NCI-H2171 (cell line): ENCODE measurements at places on chromosomes 1 and 21.
A peak's percentile ranks its signal among the peaks of the same experiment; 100 is the strongest.

GRCh38 chr1:166062421-166063070 lies 104.3 kb downstream of the FAM78B start:
- DNase-seq = peak; percentile 71

GRCh38 chr1:156004843-156005584 lies 15.7 kb downstream of the SSR2 start:
- no peak for DNase-seq

GRCh38 chr1:88472714-88473113 lies 211.4 kb upstream of the PKN2 start:
- DNase-seq = no peak

- DNase-seq = no peak
Observed at GRCh38 chr1:71039661-71040262, 7.9 kb downstream of the PTGER3 start.

- no peak for DNase-seq
Observed at GRCh38 chr1:3323021-3323795, 131.3 kb upstream of the ARHGEF16 start.

GRCh38 chr1:39576016-39576657 lies 453 bp downstream of the PABPC4 start:
- no peak for DNase-seq

- DNase-seq = no peak
Observed at GRCh38 chr21:15370462-15370975, 305.7 kb upstream of the NRIP1 start.

DNA sequence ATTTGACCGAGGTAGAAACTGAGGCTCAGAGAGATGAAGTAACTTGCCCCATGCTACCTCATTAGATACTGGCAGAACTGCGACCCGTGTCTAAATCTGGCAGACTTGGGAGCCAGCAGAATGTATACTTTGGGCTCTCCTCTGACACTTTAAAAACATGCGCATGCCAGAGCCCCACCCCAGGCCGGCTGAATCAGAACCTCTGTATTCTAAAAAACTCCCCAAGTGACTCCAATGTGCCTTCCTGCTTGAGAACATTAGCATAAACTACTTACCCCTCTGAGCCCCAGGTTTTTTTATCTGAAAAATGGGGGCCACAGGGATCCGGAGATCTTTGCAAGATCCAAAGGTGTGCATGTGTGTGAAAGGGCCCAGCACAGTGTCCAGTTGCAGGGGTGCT lies 344.7 kb upstream of the USP24 start:
- DNase-seq = no peak

- DNase-seq = no peak
Observed at GRCh38 chr1:193929374-193930033, 743.1 kb upstream of the B3GALT2 start.

DNA sequence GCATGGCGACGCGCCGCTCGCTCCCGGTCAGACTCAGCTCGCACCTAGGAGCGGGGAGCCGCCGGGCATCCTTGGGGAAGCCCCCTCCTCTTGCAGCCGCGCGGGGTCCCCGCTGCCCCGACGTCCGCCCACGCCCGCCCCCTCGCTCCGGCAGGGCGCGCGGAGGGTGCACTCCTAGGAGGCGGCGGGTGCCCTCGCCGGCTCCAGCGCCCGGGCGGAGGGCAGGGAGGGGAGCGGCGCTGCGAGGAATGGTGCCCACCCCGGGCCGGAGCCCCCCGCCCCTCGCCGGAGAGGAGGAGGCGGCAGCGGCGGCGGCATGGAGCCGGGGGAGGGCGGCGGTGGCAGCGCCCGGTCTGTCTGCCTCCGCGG lies 488 bp downstream of the FAM78B start:
- no peak for DNase-seq

- no peak for DNase-seq
Observed at GRCh38 chr21:8991968-8992621, 1529.3 kb upstream of the TPTE start.

GRCh38 chr1:942864-943533 lies 16.1 kb downstream of the NOC2L start:
- DNase-seq = no peak

DNA sequence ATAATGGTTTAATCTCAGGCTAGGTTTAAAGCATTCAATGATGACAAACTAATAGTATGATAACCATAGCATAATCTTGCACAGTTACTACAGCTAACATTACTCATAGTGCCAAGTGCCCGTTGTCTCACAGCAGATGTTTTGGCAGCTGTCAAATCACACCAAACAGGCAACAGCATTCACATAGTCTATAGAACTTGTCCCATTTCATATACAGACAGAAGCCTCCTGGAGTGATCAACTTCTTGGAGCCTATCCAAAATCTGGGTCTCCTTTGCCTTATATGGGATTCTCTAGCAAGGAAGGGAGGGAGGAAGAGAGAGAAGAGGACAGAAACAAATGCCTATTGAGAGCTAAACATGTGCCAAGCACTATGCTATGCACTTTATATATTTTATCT lies 250.6 kb upstream of the ZP4 start:
- DNase-seq = peak; percentile 35

DNA sequence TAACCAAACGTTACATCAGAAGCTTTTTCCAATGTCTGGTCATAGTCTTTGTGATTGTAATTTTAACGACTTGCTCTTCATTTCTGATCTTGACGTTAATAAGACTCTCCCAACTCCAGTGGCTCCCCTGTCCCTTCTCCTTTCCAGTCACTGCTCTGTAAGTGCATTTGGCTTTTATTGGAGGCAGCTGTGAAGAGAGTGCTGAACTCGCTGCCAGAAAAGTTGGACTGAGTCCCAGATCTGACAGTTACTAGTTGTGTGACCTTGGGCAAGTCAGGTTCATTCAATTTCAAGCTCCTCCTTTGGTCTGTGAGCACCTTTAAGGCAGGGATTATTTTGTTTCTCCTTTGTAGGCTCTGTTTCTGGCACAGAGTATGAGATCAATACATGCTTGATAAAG lies 109.6 kb upstream of the TSPAN2 start:
- DNase-seq = peak; percentile 5

DNA sequence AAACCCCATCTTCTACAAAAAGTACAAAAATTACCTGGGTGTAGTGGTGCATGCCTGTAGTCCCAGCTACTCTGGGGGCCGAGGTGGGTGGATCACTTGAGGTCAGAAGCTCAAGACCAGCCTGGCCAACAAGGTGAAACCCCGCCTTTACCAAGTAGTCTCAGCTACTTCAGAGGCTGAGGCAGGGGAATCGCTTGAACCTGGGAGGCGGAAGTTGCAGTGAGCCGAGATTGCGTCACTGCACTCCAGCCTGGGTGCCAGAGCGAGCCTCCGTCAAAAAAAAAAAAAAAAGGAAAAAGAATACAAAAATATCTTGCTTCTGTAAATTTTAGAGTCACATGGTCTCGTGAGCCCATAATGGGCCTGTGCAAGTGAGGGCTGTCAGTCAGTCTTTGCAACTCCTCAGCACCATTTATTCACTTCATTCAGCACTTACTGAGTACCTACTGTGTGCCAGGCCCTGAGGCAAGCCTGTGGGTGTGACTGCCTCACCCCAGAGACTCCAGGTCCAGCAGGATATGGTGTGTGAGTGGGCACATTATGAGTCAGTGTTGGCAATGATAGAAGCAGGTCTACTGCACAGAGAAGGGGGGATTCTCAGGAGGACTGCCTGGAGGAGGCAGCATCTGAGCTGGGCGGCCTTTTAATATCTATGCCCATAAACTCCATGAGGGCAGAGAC lies 46.8 kb upstream of the TARDBP start:
- no peak for DNase-seq

DNA sequence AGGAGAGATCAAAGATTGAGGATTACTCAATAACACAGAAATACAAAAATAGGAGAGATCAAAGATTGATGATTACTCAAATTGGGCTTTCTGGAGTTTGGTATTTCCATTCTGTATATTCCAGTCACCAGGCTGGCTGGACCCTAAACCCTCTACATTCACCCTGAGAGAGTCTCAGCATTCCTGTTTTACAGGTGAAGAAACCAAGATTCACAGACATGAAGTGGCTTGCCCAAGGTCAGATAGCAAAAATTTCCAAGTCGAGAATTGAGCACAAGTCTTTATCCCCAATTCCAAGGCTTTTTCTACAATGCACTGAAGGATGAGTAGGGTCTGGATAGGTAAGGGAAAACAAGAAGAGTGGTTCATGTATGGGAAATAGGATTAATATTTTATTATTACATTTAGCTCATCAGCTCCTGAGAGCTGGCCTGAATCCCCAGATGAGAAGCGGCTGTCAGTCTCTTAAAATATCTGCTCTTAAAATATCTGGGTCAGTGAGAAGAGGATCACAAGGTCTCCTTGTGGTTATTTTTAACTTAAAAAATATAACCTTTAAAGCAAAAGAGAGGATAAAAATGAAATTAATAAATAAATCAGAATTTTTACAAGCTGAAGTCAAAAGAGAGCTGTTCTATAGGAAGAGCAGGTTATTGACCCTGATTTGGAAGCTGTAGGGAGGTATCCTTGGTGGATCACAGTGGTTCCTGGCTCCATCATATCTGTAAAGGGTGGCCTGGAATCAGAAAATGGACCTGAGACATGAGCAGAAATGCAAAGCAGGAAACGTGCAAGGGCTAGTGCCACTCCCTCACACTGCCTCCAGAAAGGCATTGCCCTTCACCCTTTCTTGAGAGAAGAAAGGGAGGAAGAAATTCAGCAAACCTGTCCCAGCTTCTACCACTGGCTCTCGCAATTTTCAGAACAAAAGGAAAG lies 29.1 kb upstream of the SEC16B start:
- no peak for DNase-seq
